ENCODE measurements at places on chromosomes 16 and 17. TPM values are rescaled to one million over a fixed set of nuclear protein-coding genes. Genes with fewer than 3 reads are reported as not detected.

- peaks cover 17% of the 10 kb centered on the region for H3K4me1 ChIP-seq
- H3K27me3 ChIP-seq: no peaks in the 10 kb centered on the region
- H3K4me3 ChIP-seq: peak overlapping the region; percentile 62
- H3K36me3 ChIP-seq: no peaks in the 10 kb centered on the region
- peak overlapping the region; percentile 49 for H3K27ac ChIP-seq
Observed at GRCh38 chr16:57092786-57093411, 516 bp downstream of the CPNE2 start.

- no peak overlapping the region for H3K27ac ChIP-seq
- H3K27me3 ChIP-seq: peaks cover 7% of the 10 kb centered on the region
- H3K4me1 ChIP-seq: no peaks in the 10 kb centered on the region
- no peaks in the 10 kb centered on the region for H3K36me3 ChIP-seq
- DNase-seq: no peak
- no peak overlapping the region for H3K4me3 ChIP-seq
Observed at GRCh38 chr17:5591966-5592365, 7.7 kb upstream of the NLRP1 start.

- no peak for DNase-seq
- no peak overlapping the region for H3K4me3 ChIP-seq
- H3K4me1 ChIP-seq: peaks cover 11% of the 10 kb centered on the region
- no peaks in the 10 kb centered on the region for H3K36me3 ChIP-seq
- H3K27me3 ChIP-seq: peaks cover 2% of the 10 kb centered on the region
Observed at GRCh38 chr16:57297856-57298255, 13.4 kb upstream of the PLLP start.

DNA sequence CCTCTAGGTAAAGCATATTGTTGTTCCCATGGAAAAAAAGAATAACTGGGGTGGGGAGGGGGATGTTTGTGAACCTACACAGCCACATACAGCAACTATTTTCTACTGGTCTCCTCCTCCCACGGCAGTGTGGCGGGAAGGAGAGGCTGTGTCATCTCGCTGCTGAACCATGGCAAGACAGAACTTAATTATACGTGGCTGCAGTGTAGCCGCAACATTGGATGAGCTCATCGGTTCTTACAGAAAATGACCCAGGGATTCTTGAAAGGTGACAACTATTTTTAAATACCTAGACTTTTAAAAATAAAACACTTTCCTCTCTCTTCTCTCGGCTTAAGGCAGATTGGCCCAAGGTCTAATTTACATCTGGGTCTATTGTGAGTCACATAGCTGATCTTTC lies 19.8 kb upstream of the TEKT3 start:
- no peak overlapping the region for H3K4me3 ChIP-seq
- no peak overlapping the region for H3K27ac ChIP-seq
- peak; percentile 80 for DNase-seq
- no peaks in the 10 kb centered on the region for H3K36me3 ChIP-seq
- no peaks in the 10 kb centered on the region for H3K27me3 ChIP-seq

- no peaks in the 10 kb centered on the region for H3K27me3 ChIP-seq
- H3K4me3 ChIP-seq: no peak overlapping the region
- peaks cover 31% of the 10 kb centered on the region for H3K4me1 ChIP-seq
- DNase-seq: no peak
- no peaks in the 10 kb centered on the region for H3K36me3 ChIP-seq
- H3K27ac ChIP-seq: no peak overlapping the region
Observed at GRCh38 chr17:64685705-64686104, 23.6 kb upstream of the SMURF2 start.

Gene LPO
- total RNA-seq: not detected

Gene JPT1
- total RNA-seq: 232 TPM

Data from astrocyte (in vitro differentiated cells and primary cell).